Mesothelial cell of epicardium (in vitro differentiated cells): ENCODE measurements at places on chromosomes 2 and 18.

DNA sequence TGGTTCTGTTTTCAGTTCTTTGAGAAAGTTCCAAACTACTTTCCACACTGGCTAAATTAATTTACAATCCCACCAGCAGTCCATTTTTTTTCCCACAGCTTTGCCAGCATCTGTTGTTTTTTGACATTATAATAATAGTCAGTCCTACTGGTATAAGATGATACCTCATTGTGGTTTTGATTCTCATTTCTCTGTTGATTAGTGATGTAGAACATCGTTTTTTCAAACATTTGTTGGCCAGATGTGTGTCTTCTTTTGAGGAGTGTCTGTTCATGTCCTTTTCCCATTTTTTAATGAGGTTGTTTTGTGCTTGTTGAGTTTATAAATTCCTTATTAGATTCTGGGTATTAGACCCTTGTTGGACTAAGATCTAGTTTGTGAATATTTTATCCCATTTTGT is 376.8 kb upstream of the NT5C1B start:
- H3K36me3 ChIP-seq: peaks cover 1% of the 10 kb centered on the region
- H3K4me3 ChIP-seq: no peak overlapping the region
- no peaks in the 10 kb centered on the region for H3K4me1 ChIP-seq
- no peak overlapping the region for H3K27ac ChIP-seq
- DNase-seq: no peak

DNA sequence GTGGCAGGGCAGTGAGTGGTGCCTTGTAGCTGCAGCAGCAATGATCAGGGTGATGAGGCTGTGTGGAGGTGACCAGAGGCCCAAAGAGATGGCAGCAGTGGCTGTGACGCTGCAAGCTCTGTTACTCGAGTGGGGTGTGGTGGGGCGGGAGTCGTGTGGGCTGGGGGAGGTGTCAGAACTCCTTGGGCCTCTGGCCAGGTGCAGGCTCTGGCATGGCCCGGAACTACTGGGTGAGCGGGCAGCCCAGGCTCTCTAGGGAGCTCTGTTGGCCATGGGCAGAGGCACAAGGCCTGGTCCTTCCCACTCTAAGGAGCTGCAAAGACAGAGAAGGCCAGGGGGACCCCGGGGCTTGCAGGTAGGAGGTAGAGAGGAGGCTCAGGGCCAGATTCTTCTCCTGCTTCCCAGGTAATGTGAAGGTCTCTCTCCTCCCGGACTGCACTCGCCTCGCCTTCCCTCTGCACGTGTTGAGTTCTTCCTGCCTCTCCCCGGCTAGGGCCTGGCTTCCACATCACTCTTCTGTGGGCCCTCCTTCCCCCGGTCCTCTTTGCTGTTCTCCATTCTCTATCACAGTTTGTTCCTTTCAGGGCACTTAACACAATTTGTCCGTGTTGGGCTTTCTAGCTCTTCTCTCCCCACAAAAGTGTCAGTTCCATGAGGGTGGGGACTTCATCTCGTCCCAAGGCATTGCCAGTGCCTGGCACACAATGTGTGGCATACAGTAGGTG is 114.8 kb downstream of the MCFD2 start:
- no peak for DNase-seq
- peaks cover 26% of the 10 kb centered on the region for H3K4me1 ChIP-seq
- H3K4me3 ChIP-seq: no peak overlapping the region
- H3K27ac ChIP-seq: no peak overlapping the region
- no peaks in the 10 kb centered on the region for H3K36me3 ChIP-seq

DNA sequence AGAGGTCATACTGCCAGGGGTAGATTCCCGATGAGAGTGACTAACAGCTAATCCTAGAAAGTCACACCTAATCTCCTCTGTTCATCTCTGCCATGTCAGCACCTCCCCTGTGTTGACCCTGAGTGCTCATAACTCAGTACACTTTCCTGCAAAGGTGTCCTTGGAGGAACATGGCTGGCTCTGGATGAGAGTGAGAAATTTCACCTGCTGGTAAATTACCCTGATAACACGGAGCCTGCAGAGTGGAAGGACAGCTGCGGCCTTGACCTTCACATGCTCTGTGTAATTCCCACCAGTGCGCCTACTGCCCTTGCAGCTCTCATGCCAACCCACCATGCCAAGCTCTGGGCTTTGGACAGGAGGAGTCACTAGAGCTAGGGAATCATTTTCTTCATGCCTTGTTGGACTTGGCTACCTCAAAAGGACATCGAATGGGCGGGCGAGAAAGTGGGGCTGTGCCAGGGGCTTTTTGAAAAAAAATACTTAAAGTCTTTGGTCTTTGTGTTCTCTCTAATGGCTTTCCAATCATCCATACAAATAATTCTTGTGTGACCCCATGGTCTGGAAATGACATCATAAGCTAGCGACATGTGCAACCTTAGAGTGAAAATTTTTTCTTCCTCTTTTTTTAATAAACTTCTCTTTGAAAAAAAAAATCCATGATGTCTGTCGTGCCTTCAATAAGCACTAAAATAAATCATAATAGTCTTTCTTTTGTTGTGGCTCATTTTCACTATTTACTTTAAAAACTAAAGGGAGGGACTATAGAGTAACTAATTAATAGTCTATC is 319.9 kb downstream of the MYCN start:
- no peaks in the 10 kb centered on the region for H3K27me3 ChIP-seq
- no peak overlapping the region for H3K27ac ChIP-seq
- peaks cover 6% of the 10 kb centered on the region for H3K4me1 ChIP-seq
- H3K4me3 ChIP-seq: no peak overlapping the region

DNA sequence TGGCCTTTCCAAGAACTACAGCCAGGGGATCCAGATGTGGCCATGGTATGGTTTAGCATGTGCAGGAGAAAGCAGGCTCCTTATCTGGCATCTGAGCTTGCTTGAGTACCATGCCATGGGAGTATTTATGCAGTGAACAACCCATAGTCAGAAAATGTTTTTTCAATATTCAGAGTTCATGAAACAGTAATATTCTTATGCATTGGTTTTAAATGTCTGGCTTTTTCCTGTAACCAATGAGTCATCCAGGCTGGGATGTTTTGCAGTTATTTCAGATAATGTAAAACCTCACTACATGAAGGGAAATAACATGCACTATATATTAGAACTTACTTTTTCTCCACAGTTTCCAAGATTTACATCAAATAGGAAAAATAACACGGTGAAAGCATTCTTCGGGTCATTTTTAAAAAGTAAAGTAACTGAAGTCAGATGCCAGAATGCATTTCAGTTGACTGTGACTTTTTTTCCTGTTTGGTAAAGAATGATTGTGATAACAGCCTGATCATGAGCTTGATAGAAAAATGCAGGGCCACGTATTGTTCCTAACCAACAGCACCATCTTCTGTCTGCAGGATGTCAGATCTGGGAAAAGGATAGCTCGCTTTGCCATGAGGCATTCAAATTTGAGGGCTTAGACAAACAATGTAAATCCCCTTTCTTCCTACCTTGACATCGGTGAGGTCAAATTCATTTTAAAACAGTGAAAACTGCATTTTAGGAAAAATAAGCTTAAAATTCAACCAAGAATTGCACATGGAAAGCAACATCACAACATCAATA is 152.8 kb downstream of the DSC3 start:
- no peak for DNase-seq
- H3K27me3 ChIP-seq: no peaks in the 10 kb centered on the region
- H3K4me1 ChIP-seq: peaks cover 21% of the 10 kb centered on the region
- H3K4me3 ChIP-seq: no peak overlapping the region
- peak overlapping the region; percentile 30 for H3K27ac ChIP-seq

GRCh38 chr18:28359176-28359575 is 182.2 kb upstream of the CDH2 start:
- no peaks in the 10 kb centered on the region for H3K4me1 ChIP-seq
- no peak for DNase-seq

GRCh38 chr2:223914324-223914723 is 30.8 kb downstream of the WDFY1 start:
- no peak overlapping the region for H3K27ac ChIP-seq
- H3K4me1 ChIP-seq: no peaks in the 10 kb centered on the region
- H3K36me3 ChIP-seq: peaks cover 20% of the 10 kb centered on the region
- H3K4me3 ChIP-seq: no peak overlapping the region

GRCh38 chr18:80183273-80184050 is 63.9 kb downstream of the PARD6G start:
- no peak overlapping the region for H3K27ac ChIP-seq
- no peaks in the 10 kb centered on the region for H3K36me3 ChIP-seq
- peaks cover 8% of the 10 kb centered on the region for H3K4me1 ChIP-seq
- DNase-seq: no peak
- H3K27me3 ChIP-seq: no peaks in the 10 kb centered on the region

DNA sequence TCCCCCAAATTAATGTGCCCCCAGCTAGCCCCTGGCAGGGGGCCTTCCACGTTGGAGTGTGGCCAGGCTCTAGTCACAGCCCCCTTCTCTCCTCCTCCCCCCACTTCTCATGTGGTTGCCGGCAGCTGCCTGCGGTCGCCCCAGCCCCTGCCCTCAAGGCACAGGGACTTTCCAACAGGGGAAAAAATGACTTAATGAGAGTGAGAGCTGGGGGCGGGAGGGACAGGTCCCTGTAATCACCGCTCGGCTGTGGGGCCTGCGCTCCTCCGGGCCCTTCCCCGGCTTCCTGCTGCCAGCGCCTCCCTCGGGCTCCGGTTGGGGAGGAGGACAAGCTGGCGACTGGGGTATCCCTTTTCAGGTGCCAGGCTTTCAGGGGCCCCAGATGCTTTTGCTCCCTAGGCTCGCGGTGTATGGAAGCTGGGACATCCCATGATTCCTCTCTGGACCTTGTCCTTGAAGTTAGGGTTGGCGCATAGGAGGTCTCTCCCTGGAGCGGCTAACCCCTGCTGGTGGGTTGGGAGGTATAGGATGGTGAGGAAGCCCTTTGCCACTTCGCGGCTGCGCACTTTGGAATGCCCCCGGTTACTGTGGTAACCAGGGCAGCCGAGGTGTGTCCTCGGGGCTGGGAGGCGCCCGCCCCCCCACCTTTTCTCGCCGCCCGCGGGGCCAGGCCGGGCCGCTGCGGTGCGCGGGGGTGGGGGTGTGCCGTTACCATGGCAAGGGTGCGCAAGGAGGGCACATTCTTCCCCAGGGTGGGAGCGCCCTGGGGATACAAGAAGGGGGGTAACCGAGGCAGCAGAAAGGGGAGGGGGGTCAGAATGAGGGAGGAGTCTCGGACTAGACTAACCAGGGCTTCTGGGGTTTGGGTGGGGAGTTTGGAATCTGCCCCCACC is 16.1 kb downstream of the WNT10A start:
- H3K27ac ChIP-seq: peak overlapping the region; percentile 99
- peak; percentile 65 for DNase-seq
- H3K36me3 ChIP-seq: no peaks in the 10 kb centered on the region
- H3K4me3 ChIP-seq: peak overlapping the region; percentile 29

- H3K27me3 ChIP-seq: no peaks in the 10 kb centered on the region
- H3K4me3 ChIP-seq: no peak overlapping the region
- H3K36me3 ChIP-seq: peaks cover 2% of the 10 kb centered on the region
- DNase-seq: no peak
These were observed 20.6 kb downstream of the PDE1A start for GRCh38 chr2:182406221-182406620.

DNA sequence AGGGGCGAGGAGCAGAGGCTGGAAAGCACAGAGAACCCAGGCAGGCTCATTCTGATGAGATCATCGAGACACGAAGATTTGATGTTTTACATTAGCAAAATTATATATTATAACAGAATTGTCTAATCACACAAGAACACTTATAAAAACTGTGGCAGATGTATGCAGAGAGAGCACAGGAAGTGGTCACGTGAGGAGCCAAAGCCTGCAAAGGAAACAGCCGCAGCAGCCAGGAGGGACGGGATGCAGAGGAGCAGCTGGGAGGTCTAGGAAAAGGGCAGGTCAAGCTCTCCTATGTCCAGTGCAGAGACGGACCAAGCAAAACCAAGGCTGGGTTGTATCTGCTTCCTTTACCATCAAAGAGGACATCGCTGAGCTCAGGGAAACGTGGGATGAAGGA is 355.1 kb upstream of the MYT1L start:
- no peak overlapping the region for H3K27ac ChIP-seq
- H3K4me3 ChIP-seq: no peak overlapping the region
- H3K4me1 ChIP-seq: peaks cover 3% of the 10 kb centered on the region
- DNase-seq: no peak
- H3K36me3 ChIP-seq: no peaks in the 10 kb centered on the region

- H3K27me3 ChIP-seq: no peaks in the 10 kb centered on the region
- DNase-seq: no peak
- H3K4me1 ChIP-seq: peaks cover 28% of the 10 kb centered on the region
These were observed 64.4 kb upstream of the FOSL2 start for GRCh38 chr2:28327956-28328922.

GRCh38 chr2:156896294-156896693 is 361.2 kb upstream of the GALNT5 start:
- H3K27me3 ChIP-seq: no peaks in the 10 kb centered on the region
- no peak overlapping the region for H3K27ac ChIP-seq
- H3K4me3 ChIP-seq: no peak overlapping the region
- DNase-seq: no peak

DNA sequence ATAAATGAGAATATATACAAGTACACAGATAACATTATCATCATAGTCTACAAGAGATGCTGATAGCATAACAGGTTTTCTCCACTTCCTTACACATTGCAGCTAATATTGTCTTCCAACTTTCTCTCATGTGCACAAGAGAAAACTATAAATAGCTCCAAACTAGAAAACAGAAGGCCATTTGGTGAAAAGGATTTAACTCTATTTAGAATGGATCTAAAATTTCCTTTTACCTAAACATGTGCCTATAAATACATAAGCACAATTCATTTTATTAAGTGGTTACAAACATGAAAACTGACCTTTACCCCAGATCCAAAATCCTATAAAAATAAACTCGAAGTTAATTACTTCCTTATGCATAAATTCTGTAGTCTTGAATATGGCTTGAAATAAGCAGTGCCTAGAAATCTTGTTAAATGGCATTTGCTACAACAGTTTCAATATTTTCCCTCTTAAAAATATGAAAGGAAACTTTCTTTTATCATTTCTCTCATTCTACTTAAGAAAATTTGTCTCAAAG is 41.6 kb downstream of the SLC25A12 start:
- H3K27ac ChIP-seq: peak overlapping the region; percentile 52
- H3K36me3 ChIP-seq: peaks cover 17% of the 10 kb centered on the region
- H3K27me3 ChIP-seq: no peaks in the 10 kb centered on the region
- no peak for DNase-seq

- DNase-seq: no peak
- H3K36me3 ChIP-seq: peaks cover 3% of the 10 kb centered on the region
- no peaks in the 10 kb centered on the region for H3K27me3 ChIP-seq
- no peak overlapping the region for H3K4me3 ChIP-seq
- no peak overlapping the region for H3K27ac ChIP-seq
These were observed 192.6 kb downstream of the MGAT5 start for GRCh38 chr2:134446383-134447017.

DNA sequence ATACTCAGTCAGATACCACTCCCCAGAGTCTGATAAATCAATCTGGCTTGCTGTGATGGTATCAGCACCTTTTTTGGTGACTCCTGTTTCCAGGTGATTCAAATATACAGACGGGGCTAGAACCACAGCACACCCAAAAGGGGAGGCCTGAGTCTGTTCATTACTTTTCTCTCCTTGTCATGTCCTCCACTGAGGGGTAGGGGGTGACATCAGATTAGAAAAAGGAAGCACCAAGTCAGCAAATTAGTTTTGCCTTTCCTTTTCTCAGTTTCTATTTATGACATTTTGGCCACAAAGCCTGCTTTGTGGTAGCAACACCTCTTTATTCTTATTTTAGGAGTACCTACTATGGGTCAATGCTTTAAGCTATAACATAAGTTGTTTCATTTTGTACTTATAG is 127.4 kb downstream of the CCDC102B start:
- H3K36me3 ChIP-seq: no peaks in the 10 kb centered on the region
- H3K4me3 ChIP-seq: no peak overlapping the region
- no peak overlapping the region for H3K27ac ChIP-seq

GRCh38 chr18:77061281-77061945 is 71.2 kb downstream of the MBP start:
- H3K4me1 ChIP-seq: peaks cover 21% of the 10 kb centered on the region
- no peak for DNase-seq
- H3K27ac ChIP-seq: no peak overlapping the region
- H3K4me3 ChIP-seq: no peak overlapping the region
